ENCODE measurements at places on chromosomes 13 and 19.
A peak's percentile ranks its signal among the peaks of the same experiment; 100 is the strongest.

GRCh38 chr13:90732049-90732448 is 615.4 kb upstream of the MIR17HG start:
- DNase-seq, result no peak

GRCh38 chr19:45953676-45954075 is 20.0 kb downstream of the NOVA2 start:
- no peak for DNase-seq

GRCh38 chr19:58181902-58182576 is 822 bp upstream of the ZNF274 start:
- peak; percentile 45 for DNase-seq

DNA sequence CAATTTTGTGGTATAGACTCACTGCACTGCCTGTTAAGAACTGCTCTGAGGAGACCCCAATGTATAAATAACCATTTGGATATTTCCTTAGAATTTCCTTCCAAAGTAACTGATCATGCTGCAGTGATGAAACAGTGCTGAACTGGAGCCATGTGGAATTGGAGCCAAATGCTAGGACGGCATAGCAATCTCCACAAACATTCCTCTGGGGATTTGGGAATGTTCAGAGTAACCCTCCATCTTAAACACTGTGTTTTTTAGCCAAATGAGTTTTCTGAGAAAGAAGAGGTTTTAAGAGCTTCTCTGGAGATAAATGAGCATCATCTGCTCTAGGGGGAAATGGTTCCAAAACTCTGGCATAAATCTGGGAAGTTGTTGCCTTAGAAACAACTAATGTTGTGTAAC is 98.2 kb downstream of the OLFM4 start:
- no peak for DNase-seq

- DNase-seq, result peak; percentile 87
These were observed 33.0 kb downstream of the DEDD2 start for GRCh38 chr19:42184401-42184861.

DNA sequence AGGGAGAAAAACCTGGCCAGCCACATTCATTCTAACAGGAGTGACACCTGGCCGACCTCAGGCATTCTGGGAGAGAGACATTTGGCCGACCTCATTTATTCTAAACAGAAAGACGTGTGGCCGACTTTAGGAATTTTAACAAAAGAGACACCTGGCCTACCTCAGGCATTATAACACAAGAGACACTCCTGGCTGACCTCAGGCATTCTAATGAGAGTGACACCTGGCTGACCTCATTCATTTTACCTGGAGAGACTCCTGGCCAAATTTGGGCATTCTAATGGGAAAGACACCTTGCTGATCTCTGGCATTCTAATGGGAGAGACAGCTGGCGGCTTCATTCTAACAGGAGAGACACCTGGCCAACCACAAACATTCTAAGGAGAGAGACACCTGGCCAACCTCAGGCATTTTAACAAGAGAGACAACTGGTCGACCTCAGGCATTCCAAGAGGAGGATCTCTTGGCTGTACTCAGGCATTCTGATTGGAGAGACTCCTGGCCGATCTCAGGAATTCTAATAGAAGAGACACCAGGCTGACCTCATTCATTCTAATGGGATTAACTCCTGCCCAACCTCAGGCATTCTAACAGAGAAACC is 1353.9 kb downstream of the UQCRFS1 start:
- DNase-seq, result no peak

DNA sequence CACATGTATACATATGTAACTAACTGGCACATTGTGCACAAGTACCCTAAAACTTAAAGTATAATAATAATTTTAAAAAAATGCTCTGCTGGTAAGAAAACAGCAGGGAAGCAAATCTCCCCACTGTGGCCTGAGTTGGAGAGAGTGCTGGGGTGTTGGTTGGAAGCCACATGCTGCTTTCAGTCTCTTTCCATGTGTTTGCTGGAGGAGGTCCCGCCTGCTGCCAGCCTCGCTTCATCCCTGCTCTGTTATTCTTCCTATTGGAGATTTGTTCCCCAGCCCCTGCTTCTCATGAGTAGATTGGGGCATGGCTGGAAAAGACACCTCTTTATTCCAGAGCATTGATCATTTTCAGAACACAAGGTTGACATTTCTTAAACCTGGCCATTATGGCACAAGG is 230.5 kb downstream of the FGF9 start:
- no peak for DNase-seq

All from iPS-NIHi11 (cell line).